ENCODE measurements at places on chromosomes 2 and 18.

GRCh38 chr2:226450141-226450540 lies 349.5 kb downstream of the IRS1 start:
- DNase-seq, result no peak

GRCh38 chr18:26721854-26722564 lies 143.5 kb downstream of the AQP4 start:
- no peak for DNase-seq

- no peak for DNase-seq
These were observed 47.4 kb upstream of the EMILIN2 start for GRCh38 chr18:2799369-2799768.

DNA sequence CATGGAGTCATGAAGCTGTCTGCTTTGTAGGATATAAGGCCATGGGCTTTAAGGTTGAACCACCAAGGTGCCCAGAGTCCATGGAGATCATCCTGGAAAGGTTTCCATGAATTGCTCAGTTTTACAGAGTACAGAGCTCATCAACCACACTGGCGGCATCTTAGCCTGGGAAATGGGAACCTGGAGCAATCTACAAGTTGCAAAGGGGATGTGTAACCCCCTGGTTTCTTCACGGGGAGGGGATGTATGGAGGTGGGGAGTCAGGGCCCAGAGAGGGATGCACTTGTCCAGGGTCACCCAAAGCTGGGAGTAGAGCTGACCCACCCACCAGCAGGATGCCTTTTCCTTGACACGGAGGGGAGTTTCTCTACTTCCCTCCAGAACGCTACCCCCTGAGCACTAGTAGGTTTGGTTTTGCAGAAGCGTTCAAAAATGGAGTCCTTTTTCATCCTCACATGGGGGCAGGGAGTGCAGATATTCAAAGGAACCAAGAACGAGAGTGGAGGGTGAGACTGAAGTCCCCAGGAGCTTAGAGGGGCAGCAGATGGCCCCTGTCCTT lies 7.2 kb downstream of the TMEM37 start:
- no peak for DNase-seq

DNA sequence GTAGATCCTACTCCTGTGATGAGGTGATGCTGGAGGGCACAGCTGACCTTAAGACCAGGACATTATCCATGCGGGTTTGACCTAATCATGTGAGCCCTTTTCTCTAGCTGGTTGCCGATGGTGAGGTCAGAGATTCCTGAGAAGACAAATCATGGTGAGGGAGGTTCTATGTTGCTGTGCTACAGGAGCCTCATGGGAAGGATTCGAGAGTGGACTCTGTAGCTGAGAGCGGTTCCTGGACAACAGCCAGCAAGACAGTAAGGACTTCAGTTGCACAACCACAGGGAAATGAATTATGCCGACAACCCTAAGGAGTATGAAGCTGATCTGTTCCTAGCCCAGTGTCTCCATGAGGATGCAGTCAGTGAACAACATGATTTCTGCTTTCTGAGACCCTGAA lies 80.4 kb downstream of the EPB41L3 start:
- no peak for DNase-seq

- no peak for DNase-seq
These were observed 9.7 kb downstream of the PROKR1 start for GRCh38 chr2:68653034-68653433.

DNA sequence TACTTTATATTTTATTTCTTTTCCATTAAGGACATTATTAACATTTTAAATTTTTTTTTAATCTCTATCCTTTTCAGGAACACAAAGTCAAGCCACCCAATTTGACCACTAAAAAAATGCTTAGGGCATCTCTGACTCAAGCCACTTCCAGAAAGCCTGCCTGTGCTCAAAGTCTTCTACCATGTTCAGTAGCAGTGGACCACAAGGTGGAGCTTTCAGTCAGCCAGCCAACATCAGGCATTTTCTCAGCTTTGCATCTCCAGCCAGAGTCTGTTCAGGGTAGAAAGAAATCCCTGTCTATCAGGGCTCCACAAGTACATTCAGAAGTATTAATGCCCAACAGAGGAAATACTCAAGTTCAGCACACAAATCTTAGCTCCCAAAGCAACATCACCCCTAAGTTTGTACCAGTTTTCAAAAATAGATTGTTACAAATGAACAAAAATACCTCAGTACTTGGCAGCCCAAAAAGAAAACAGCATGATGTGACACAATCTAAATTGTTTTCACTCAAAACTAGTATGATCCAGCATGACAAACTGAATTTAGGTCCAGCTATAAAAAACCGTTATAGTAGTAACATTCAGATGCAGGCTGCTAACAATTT lies 37.6 kb downstream of the C18orf63 start:
- DNase-seq, result peak; percentile 82

- no peak for DNase-seq
These were observed 86.3 kb upstream of the FAM136A start for GRCh38 chr2:70388128-70388527.

DNA sequence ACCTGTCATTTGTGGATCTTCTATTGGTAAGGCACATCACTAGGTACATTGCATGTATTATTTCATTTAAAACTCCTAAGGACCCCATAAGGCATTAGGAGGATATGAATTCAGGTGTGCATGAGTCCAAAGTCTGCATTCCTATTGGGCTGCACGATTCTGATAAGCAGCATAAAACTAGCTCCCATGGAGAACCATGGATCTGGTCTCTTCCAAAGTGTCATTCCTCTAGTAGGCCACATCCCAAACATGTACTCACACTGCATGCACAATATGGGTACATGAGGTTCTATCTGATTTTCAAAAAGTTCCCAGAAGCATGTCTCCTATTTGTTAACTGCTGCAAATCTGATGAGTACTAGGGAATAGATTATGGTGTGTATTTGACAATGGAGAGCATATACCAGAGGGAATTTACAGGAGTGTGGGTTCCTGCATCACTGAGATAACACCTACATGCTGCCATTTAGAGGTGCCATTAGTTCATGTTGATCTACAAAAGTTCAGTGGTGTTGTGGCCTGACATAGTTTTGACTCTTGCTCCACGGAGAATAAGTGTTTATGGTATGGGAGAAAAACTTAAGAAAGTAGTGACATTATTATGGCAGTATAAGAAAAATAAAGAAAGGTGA lies 11.3 kb downstream of the CYTIP start:
- DNase-seq, result no peak

DNA sequence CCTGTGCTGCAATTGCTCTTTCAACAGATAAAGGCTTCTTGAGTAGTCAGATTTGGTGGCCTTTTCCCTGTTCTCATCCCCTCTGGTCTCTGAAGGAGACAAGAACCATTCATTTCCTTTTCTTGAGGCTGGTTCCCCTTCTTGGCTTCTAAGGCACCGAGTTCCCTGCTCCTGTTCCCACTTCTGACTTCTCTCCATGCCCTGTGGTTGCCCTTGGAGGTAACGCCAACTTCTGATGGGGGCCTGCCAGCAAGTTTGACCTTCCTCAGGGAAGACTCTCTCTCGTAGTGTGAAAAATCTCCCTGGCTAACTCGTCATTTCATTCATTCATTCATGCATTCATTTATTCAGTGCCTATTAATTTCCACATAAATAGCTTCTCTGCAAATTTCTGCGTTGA lies 302.4 kb upstream of the SOX11 start:
- DNase-seq, result no peak
